HFFc6 (cell line): ENCODE measurements at places on chromosomes 6 and 20.

DNA sequence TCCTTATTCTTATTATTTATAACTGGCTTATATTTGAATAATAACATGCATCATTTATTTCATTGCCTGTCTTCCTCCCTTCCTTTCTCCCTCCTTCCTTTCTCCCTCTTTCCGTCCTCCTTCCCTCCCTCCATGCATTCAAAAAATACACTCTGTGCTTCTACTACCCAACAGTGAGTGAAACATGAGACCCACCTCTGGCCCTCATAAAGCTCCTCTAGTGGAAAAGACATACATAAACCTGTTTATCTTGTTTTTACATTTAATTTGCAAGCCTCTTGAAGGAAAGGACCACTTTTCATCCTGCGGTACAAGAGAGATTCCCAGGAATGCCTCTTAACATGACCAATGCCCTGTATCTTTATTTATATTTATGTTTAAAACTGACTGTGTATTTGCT is 21.8 kb upstream of the ISM1 start:
- peaks cover 3% of the 10 kb centered on the region for H3K27me3 ChIP-seq
- no peaks in the 10 kb centered on the region for H3K4me1 ChIP-seq
- no peak for DNase-seq
- no peak overlapping the region for H3K4me3 ChIP-seq
- no peaks in the 10 kb centered on the region for H3K36me3 ChIP-seq
- H3K27ac ChIP-seq = no peak overlapping the region

DNA sequence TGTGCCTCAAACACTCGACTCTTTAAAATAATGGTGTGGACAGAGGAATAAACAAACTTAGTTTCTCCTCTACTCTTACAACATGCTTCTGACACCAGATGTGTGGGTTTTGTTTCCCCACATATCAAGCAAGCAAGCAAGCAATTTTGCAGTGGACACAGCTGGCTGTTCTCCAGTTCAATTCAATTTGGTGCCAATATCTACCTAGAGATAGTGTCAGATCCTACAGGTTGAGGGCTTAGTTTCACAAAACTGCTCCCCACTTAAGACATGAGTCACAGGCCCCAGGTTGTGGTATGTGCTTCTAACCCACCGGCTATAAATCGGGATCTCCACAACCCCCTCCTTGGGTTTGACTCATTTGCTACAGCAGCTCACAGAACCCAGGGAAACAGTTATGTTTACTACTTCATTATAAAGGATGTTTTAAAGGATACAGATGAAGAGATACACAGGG is 131.4 kb upstream of the TRAF3IP2 start:
- peak overlapping the region; percentile 40 for H3K4me3 ChIP-seq
- H3K27me3 ChIP-seq = peaks cover 6% of the 10 kb centered on the region; the same call in 1 of the 2 replicates
- H3K27ac ChIP-seq = peak overlapping the region; percentile 85
- DNase-seq = peak; percentile 60
- H3K36me3 ChIP-seq = 0 out of 2 replicates have a peak, but pooled peaks cover 12% of the 10 kb centered on the region

- no peaks in the 10 kb centered on the region for H3K36me3 ChIP-seq
- no peaks in the 10 kb centered on the region for H3K27me3 ChIP-seq
- no peak overlapping the region for H3K27ac ChIP-seq
- H3K4me3 ChIP-seq = no peak overlapping the region
- H3K4me1 ChIP-seq = no peaks in the 10 kb centered on the region
These were observed 391.5 kb upstream of the MANEA start for GRCh38 chr6:95185874-95186273.

DNA sequence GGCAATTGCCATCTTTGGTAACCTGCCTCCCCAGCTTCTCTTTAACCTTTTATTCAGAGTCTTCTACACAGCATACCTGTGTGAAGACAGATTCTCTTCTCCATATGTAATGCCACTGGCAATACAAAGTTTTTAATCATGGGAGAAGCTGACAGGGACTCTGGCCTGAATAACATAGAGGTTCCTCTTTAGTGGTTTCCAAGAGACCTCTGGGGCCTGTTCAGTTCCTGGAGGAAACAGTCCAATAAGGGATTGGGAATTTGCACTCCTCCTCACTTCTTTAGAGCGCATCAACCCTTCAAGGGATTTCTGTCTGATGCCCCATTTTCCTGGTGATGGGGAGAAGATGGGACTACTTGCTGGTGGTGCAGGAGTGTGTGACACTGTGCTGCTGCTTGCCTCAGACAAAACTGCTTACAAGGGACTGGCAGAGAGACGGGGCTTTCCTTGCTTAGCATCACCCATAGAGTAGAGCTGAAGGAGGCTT is 1.4 kb downstream of the RIMS1 start:
- no peak overlapping the region for H3K27ac ChIP-seq
- peak overlapping the region; percentile 86; the same call in 1 of the 2 replicates for H3K4me3 ChIP-seq
- peaks cover 23% of the 10 kb centered on the region for H3K4me1 ChIP-seq
- H3K36me3 ChIP-seq = no peaks in the 10 kb centered on the region
- peaks cover 8% of the 10 kb centered on the region for H3K27me3 ChIP-seq

- peaks cover 6% of the 10 kb centered on the region for H3K4me1 ChIP-seq
- peaks cover 2% of the 10 kb centered on the region; the same call in 1 of the 2 replicates for H3K27me3 ChIP-seq
- DNase-seq = no peak
- H3K4me3 ChIP-seq = no peak overlapping the region
These were observed 27.1 kb downstream of the PLAGL1 start for GRCh38 chr6:143980921-143981320.

DNA sequence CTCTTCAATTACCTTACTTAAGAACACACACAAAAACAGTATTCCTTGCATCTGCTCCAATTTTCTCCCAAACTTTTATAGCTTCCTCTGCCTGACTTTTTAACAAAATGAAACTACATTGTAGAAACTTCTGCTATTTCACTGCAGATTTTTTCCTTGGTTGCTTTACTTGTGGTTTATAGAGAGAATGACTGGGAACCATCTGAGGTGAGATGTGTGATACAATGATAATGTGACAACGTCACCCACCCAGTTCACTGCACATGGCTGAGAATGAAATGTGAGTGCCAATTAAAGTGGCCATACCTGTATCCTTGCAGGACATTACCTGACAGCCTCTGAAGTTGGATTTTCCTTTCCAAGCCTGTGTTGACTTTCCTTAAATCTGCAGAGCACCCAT is 258.4 kb downstream of the CD83 start:
- H3K4me1 ChIP-seq = no peaks in the 10 kb centered on the region
- H3K4me3 ChIP-seq = no peak overlapping the region
- no peaks in the 10 kb centered on the region for H3K36me3 ChIP-seq

GRCh38 chr6:71402096-71402495 is 113.5 kb downstream of the OGFRL1 start:
- no peak for DNase-seq
- H3K27ac ChIP-seq = peak overlapping the region; percentile 53
- H3K27me3 ChIP-seq = no peaks in the 10 kb centered on the region
- H3K36me3 ChIP-seq = peaks cover 37% of the 10 kb centered on the region
- H3K4me3 ChIP-seq = peak overlapping the region; percentile 36

DNA sequence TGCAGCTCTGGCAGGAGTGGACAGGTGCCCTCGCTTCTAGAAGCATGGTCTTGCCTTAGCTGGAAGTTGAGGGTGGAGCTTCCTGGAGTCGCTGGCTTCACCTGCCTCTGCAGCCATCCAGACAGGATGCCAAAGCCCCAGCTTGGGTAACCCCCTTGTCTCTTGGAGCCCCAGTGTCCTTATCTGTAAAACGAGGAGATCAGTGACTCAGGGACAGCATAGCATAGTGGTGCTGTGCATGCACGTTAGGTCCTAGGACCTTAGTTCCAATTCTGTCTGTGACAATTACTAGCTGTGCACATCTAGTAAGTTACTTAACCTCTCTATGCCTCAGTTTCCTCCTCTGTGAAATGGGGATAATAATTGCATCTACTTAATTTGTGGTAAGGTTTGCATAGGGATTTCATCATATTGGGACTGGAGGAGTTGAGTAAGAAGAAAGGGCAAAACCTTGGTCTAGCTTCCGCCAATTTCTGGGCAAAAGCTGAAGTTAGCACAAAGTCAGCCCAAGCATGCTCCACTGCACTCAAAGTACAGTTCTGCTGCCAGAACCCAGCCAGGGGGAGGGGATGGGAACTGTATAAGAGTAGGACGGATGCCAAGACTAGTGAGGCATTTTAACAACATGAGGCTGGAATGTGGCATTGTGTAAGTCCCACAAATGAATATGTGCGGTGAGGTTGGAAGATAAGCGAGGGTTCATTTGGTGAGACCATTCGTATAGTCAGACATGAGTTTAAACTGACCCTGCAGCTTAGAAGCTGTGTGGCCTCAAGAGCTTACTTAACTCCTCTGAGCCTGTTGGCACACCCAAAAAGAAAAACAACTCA is 24.5 kb downstream of the TOX2 start:
- H3K4me3 ChIP-seq = peak overlapping the region; percentile 78
- DNase-seq = peak; percentile 98
- peak overlapping the region; percentile 92 for H3K27ac ChIP-seq
- H3K4me1 ChIP-seq = peaks cover 84% of the 10 kb centered on the region
- H3K27me3 ChIP-seq = peaks cover 2% of the 10 kb centered on the region

- peaks cover 7% of the 10 kb centered on the region for H3K4me1 ChIP-seq
- DNase-seq = no peak
- H3K27ac ChIP-seq = no peak overlapping the region
- no peak overlapping the region for H3K4me3 ChIP-seq
- no peaks in the 10 kb centered on the region for H3K36me3 ChIP-seq
- peaks cover 8% of the 10 kb centered on the region for H3K27me3 ChIP-seq
These were observed 21.3 kb downstream of the KCNG1 start for GRCh38 chr20:51001430-51002265.

DNA sequence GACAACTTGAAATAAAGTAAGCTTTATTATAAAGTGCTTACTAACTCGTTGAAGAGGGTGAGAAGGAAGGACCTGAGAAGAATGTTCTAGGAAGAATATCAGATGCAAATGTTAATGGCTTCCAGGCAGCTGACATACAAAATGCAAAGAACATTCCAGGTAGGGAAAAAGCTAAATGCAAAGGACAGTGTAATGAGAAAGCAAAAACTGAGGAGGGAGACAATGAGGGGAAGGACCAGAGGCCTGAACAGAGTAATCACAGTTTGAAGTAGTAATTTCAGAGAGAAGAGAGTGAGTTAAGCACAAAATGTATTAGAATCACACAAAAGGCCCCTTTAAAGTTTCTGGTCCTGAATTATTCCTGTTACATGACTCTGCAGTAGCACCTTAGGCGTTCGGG is 81.3 kb downstream of the HMGCLL1 start:
- no peaks in the 10 kb centered on the region for H3K36me3 ChIP-seq
- H3K4me1 ChIP-seq = no peaks in the 10 kb centered on the region
- DNase-seq = no peak
- H3K27ac ChIP-seq = no peak overlapping the region
- no peaks in the 10 kb centered on the region; the same call in 1 of the 2 replicates for H3K27me3 ChIP-seq
- no peak overlapping the region for H3K4me3 ChIP-seq

GRCh38 chr6:143441680-143442545 is 8.6 kb downstream of the ADAT2 start:
- peak; percentile 72 for DNase-seq
- no peaks in the 10 kb centered on the region for H3K27me3 ChIP-seq
- peak overlapping the region; percentile 38; the same call in 1 of the 2 replicates for H3K27ac ChIP-seq
- peaks cover 18% of the 10 kb centered on the region for H3K4me1 ChIP-seq

DNA sequence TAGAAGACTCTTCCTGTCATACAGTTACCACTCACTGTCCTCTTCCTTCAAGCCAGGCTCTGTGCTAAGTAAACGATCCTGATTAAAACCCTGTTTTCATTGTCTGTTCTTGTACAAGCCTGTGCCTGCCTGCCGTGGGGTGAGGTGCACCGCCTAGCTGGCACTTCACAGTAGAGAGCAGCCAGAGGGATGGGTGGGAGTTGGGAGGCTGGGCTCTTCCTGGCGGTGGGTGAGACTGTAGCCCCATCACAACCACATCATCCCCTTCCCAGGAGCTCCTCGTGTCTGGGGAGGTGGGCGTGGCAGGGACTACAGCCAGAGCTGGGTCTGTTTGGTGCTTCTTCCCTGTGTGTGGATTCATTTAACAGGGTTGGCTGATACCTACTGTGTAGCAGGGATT is 382.0 kb downstream of the TAF4 start:
- H3K36me3 ChIP-seq = peaks cover 5% of the 10 kb centered on the region; the same call in 1 of the 2 replicates
- H3K27ac ChIP-seq = no peak overlapping the region
- no peak overlapping the region for H3K4me3 ChIP-seq
- H3K4me1 ChIP-seq = peaks cover 13% of the 10 kb centered on the region
- DNase-seq = no peak
